Calu3 (cell line): ENCODE measurements at places on chromosomes 1 and 21. TPM values are rescaled to one million over a fixed set of nuclear protein-coding genes. Genes with fewer than 3 reads are reported as not detected.

Gene SLC5A9
- total RNA-seq = 0.87 and 1.1 TPM in 2 replicates

Gene KIF14
- total RNA-seq = 17.2 and 20.7 TPM in 2 replicates

Gene GJB5
- total RNA-seq = 0.73 and 1.1 TPM in 2 replicates

Gene LRRC53
- not detected in 2 replicates for total RNA-seq

Gene G0S2
- 2.4 and 4.0 TPM in 2 replicates for total RNA-seq

Gene RIPK4
- total RNA-seq = 30.0 and 30.3 TPM in 2 replicates

Gene C4BPA
- total RNA-seq = 1.0 and 1.3 TPM in 2 replicates

Gene PLA2G2A
- not detected in 2 replicates for total RNA-seq

Gene OVAAL
- total RNA-seq = not detected in 2 replicates

Gene ACTA1
- 0.37 and 0.45 TPM in 2 replicates for total RNA-seq

Gene ZNF593OS
- not detected in 2 replicates for total RNA-seq

Gene FCRL5
- not detected in 2 replicates for total RNA-seq

Gene OR2AK2
- total RNA-seq = not detected in 2 replicates

Gene CRP
- total RNA-seq = 0.80 and 3.6 TPM in 2 replicates

Gene CSF3R
- not detected in 2 replicates for total RNA-seq

Gene TRABD2B
- total RNA-seq = 0.10 and 0.42 TPM in 2 replicates

Gene BMP8B
- 6.2 and 6.8 TPM in 2 replicates for total RNA-seq

Gene RAB25
- 182 and 189 TPM in 2 replicates for total RNA-seq

Gene SLC45A3
- 27.5 and 29.1 TPM in 2 replicates for total RNA-seq

Gene FAM110D
- not detected in 2 replicates for total RNA-seq

Gene ERICH3
- total RNA-seq = 0.15 and 0.35 TPM in 2 replicates

Gene MTHFR
- total RNA-seq = 16.4 and 21.0 TPM in 2 replicates

Gene TRIM67
- 0.09 and 0.15 TPM in 2 replicates for total RNA-seq

Gene AMY1A
- total RNA-seq = not detected in 2 replicates

Gene KRTAP10-1
- not detected in 2 replicates for total RNA-seq

Gene FCGR3A
- not detected in 2 replicates for total RNA-seq

Gene COL6A1
- 17.8 and 18.5 TPM in 2 replicates for total RNA-seq

Gene F13B
- not detected in 2 replicates for total RNA-seq

Gene FCER1G
- not detected in 2 replicates for total RNA-seq

Gene OR6K3
- not detected in 2 replicates for total RNA-seq

Gene HHAT
- total RNA-seq = 5.5 and 5.8 TPM in 2 replicates

Gene RAB42
- total RNA-seq = 1.1 and 1.3 TPM in 2 replicates

Gene SPOCD1
- 6.3 and 8.4 TPM in 2 replicates for total RNA-seq

Gene C1orf226
- total RNA-seq = 10.5 and 14.1 TPM in 2 replicates

Gene IFFO2
- 6.6 and 13.0 TPM in 2 replicates for total RNA-seq

Gene FLG2
- total RNA-seq = not detected in 2 replicates

Gene PRAMEF13
- not detected in 2 replicates for total RNA-seq

Gene ADAMTSL4
- total RNA-seq = 1.9 and 2.7 TPM in 2 replicates

Gene KCNJ9
- total RNA-seq = not detected in 2 replicates

Gene FCRL6
- not detected in 2 replicates for total RNA-seq

Gene PLA2G2F
- total RNA-seq = not detected in 2 replicates

Gene USP24
- total RNA-seq = 40.3 and 45.3 TPM in 2 replicates

Gene KLHDC8A
- not detected in 2 replicates for total RNA-seq
